ENCODE measurements at places on chromosomes 4 and X. TPM values are rescaled to one million over a fixed set of nuclear protein-coding genes. Genes with fewer than 3 reads are reported as not detected.

DNA sequence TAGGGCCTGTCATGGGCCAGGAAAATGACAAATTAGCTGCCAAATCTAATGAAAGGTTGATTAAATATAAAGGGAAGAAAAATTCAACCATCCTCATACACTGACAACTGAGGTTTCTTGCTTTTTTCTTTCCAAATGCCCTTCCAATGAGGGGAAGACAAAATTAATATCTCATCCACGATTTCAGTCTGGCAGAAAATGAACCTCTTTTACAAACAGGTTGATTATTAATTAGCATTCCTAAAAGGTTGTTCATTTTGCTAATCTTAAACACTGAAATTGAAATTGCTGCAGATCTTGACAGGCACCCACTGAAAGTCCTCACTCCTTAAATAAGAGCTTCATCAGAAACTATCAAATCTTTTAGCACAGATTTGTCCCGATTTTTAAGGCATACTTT lies 45.5 kb downstream of the NPFFR2 start:
- H3K36me3 ChIP-seq: no peaks in the 10 kb centered on the region
- H3K27ac ChIP-seq: no peak overlapping the region
- H3K4me3 ChIP-seq: no peak overlapping the region
- DNase-seq: no peak

DNA sequence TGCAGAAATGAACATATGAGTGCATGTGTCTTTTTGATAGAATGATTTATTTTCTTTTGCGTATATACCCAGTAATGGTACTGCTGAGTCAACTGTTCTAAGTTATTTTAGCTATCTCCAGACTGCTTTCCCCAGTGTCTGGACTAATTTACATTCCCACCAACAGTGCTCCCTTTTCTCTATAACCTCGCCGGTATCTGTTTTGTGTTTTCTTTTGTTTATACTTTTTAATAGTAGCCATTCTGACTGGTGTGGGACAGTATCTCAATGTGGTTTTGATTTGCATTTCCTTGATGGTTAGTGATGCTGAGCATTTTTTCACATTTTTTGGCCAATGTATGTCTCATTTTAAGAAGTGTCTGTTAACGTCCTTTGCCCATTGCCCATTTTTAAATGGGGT lies 218.6 kb upstream of the KCNIP4 start:
- no peaks in the 10 kb centered on the region for H3K4me1 ChIP-seq
- no peaks in the 10 kb centered on the region for H3K36me3 ChIP-seq
- H3K27ac ChIP-seq: no peak overlapping the region
- DNase-seq: no peak
- H3K27me3 ChIP-seq: no peaks in the 10 kb centered on the region

DNA sequence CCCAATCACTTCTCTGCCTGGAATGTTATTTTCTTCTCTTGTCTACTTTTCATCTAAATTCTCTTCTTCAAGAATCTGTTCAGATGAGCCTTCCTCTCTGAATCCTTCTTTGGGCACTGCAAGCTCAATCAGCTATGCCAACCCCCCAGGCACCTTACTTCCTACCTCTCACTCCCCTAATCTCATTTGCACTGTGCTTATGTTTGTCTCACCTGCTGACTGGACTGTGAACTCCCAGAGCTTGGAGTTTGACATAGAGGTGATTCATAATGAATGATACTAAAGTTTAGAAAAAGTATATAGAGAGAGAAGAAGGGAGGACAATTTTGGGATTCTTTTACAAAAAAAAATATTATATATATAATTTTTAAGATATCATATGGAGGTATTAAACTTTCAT lies 36.3 kb downstream of the ANXA10 start:
- no peak for DNase-seq
- no peaks in the 10 kb centered on the region for H3K4me1 ChIP-seq
- H3K27ac ChIP-seq: no peak overlapping the region
- H3K4me3 ChIP-seq: no peak overlapping the region

GRCh38 chrX:41090568-41091238 lies 5.5 kb downstream of the USP9X start:
- no peak overlapping the region for H3K27ac ChIP-seq
- peaks cover 27% of the 10 kb centered on the region for H3K36me3 ChIP-seq

DNA sequence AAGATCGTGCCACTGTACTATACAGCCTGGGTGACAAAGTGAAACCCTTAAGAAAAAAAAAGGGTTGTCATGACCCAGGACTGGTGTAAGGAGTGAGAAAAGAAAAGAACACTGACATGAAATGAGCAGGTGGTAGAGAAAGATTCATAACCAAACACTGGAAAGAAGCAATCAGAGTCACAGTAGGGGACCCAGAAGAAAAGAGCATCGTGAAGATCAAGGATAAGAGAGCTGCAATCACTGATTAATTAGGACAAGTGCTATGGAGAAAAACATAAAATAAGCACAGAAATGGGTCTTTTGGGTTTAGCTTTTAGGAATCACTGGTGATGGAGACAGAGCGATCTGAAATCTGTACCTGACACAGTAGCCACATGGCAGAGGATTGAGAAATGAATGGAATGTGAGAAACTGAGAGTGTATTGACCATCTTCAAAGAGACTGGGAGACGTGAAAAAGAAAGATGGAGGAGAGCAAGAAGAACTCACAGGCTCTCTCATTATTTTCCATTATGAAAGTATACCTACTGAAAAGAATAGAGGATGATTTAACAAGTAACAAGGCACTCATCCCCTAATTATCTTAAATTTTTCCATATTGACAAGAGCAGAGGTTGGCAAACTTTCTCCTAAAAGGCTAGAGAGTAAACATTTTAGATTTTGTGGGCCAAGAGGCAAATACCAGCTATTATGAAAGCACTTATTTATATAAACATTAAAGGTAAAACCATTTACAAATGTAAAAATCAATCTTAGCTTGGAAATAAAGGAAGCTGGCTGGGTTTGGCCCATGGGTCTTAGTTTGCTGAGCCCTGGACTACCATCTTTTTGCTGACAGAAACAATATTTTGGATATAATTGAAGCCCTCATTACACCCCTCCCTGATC lies 7.3 kb downstream of the TMEM154 start:
- peaks cover 10% of the 10 kb centered on the region for H3K36me3 ChIP-seq
- H3K4me1 ChIP-seq: peaks cover 8% of the 10 kb centered on the region
- H3K27ac ChIP-seq: no peak overlapping the region
- no peak overlapping the region for H3K4me3 ChIP-seq
- DNase-seq: no peak

DNA sequence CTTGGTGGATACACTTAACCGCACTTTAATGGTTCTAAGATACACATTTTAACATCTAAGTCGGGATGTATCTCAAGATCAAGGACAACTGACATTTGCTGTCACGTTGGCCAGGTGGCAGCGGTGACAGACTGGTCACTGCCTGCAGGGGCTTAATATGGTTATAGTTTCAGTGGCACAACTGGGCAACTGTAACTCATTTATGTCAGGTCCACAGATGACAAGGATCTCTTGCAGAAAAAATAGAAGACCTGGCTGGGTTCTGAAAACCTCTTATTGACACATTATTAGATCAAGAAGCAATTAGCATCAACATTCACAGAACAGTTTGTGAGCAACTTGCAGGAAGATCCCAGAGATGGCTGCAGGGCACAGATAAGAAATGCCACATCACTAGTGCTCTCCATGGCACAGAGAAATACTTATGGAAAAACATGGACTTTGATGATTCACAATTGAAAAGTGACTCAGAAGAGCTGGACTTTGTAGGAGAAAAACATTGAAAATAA lies 99.6 kb upstream of the SORBS2 start:
- H3K36me3 ChIP-seq: no peaks in the 10 kb centered on the region
- H3K27me3 ChIP-seq: no peaks in the 10 kb centered on the region
- H3K4me1 ChIP-seq: no peaks in the 10 kb centered on the region
- H3K27ac ChIP-seq: no peak overlapping the region

GRCh38 chr4:55386840-55387239 lies 8.9 kb upstream of the TMEM165 start:
- no peaks in the 10 kb centered on the region for H3K27me3 ChIP-seq
- peaks cover 17% of the 10 kb centered on the region for H3K4me1 ChIP-seq
- no peak overlapping the region for H3K27ac ChIP-seq
- H3K36me3 ChIP-seq: no peaks in the 10 kb centered on the region

DNA sequence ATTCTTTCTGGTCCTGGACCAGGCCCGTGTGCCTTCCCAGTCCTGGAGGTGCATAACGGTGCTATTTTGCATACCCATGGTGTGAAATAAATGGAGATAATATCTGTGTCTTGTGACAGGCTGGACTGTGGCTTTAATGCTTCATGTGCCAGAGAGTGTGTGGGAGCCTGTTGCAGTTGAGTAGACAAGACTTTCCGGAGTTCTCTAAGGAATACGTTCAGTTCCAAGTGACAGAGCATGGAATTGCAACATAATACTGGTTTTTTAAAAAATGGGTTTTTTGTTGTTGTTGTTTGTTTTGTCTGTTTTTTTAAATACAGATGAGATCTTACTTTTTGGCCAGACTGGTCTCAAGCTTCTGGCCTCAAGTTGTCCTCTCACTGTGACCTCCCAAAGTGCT lies 74.0 kb downstream of the HPRT1 start:
- no peaks in the 10 kb centered on the region for H3K36me3 ChIP-seq
- DNase-seq: no peak
- no peak overlapping the region for H3K4me3 ChIP-seq
- no peak overlapping the region for H3K27ac ChIP-seq

GRCh38 chrX:48522291-48522690 lies 683 bp downstream of the EBP start:
- H3K27ac ChIP-seq: peak overlapping the region; percentile 99
- DNase-seq: no peak
- no peaks in the 10 kb centered on the region for H3K27me3 ChIP-seq
- peaks cover 41% of the 10 kb centered on the region for H3K4me1 ChIP-seq
- peaks cover 45% of the 10 kb centered on the region for H3K36me3 ChIP-seq

DNA sequence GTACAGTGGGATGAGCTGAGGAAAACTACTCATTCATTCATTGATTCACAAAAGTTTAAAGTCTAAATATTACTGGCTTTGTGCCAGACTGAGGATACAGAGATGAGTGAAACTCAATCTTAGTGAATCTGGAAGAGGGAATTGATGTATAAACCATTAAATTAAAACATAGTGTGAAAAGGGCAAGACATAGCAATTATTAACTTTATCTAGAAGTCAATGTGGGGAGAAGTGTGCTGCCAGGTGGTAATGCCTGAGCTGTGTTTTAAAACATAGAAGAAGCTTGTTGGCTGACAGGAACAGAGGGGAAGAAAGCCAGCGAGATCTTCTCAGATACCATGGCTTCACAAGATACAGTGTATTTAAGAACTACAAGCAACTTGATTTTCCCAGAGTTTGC lies 153.4 kb downstream of the BMPR1B start:
- H3K27ac ChIP-seq: no peak overlapping the region
- DNase-seq: no peak
- H3K4me3 ChIP-seq: no peak overlapping the region
- H3K27me3 ChIP-seq: no peaks in the 10 kb centered on the region
- peaks cover 11% of the 10 kb centered on the region for H3K4me1 ChIP-seq

DNA sequence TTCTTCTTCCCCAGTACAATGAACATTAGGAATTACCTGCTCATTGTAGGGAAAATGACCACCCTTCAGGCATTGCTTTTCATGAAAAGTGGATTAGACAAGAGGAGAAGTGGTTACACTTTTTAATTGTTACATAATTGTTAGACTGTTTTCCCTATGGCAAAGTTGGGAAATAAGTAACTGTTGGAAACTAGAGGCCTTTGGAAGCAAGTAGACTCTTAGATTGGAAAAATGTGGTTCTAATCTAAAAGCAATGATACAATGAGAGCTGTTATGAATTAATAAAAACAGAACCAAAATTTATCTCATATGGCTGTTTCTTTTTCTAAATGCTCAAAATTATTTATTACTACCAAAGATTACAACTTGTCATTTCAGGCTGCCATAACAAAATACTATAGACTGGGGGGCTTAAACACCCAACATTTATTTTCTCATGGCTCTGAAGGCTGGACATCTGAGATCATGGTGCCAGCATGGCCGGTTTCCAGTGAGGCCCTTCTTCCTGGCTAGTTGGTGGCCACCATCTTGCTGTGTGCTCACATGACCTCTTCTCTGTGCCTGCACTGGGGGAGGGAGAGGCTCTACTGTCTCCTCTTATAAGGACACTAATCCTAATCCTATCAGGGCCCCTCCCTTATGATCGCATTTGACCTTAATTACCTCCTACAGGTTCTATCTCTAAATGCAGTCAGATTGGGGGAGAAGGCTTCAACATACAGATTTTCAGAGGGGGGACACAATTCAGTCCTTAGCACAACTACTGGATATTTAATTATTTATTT lies 12.5 kb downstream of the CC2D2A start:
- DNase-seq: no peak
- H3K27ac ChIP-seq: no peak overlapping the region
- no peaks in the 10 kb centered on the region for H3K36me3 ChIP-seq
- H3K27me3 ChIP-seq: peaks cover 3% of the 10 kb centered on the region
- H3K4me1 ChIP-seq: no peaks in the 10 kb centered on the region

DNA sequence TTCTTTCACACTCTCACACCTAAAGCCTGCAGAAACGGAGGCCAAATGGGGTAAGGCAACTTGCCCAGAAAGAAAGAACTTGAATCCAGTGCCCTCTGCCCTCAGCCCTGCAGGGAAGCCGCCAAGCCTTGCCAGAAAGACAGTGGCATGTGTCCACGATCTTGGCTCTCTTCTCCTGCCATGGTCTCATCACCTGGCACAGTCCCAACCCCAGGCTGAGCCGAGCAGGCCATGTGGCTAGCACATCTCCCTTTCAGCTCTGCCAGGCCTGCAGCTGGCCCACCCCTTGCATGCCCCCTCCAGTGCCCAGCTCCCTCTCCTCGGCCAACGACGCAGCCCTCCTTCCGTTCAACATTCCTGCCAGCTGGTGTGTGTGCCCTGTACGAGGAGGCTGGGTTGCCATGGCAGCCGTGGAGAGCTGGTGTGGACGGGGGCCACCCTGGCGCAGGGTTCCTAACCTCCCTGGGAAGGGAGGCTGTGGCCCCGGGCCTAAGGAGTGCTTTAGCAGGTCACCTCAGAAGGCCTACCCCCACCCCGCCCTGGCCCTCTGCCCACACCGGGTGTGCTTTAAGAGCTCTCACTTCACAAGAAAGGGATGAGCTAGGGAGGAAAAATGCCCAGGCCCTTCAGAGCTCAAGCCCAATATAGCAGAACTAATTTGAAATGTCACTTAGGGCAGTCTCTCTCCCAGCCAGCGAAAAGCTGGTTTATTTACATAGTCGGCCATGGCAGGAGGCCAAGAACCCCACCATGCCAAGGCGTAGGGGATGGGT lies 73.0 kb upstream of the PJA1 start:
- DNase-seq: no peak
- no peaks in the 10 kb centered on the region for H3K36me3 ChIP-seq
- peaks cover 2% of the 10 kb centered on the region for H3K27me3 ChIP-seq
- no peaks in the 10 kb centered on the region for H3K4me1 ChIP-seq
- H3K4me3 ChIP-seq: no peak overlapping the region

- peak overlapping the region; percentile 49 for H3K27ac ChIP-seq
- peak overlapping the region; percentile 68 for H3K4me3 ChIP-seq
- H3K27me3 ChIP-seq: peaks cover 64% of the 10 kb centered on the region
- H3K36me3 ChIP-seq: peaks cover 5% of the 10 kb centered on the region
These were observed 492 bp upstream of the NKX3-2 start for GRCh38 chr4:13544606-13545393.

Gene CACNA1F
- 0.18 TPM for total RNA-seq

Gene RPGR
- total RNA-seq: 7.6 TPM

Gene TSPAN6
- total RNA-seq: not detected

Gene SHROOM2
- not detected for total RNA-seq

Gene WDR17
- total RNA-seq: 0.37 TPM

Measured in activated CD8-positive, alpha-beta T cell treated with anti-CD3 and anti-CD28 coated beads, Interleukin-2, amount 10 ng/mL, durations not matched to agents 7 days and 5 days (primary cell).